Stimulated activated naive CD4-positive, alpha-beta T cell (primary cell): ENCODE measurements at places on chromosomes 6 and 20.

- DNase-seq: no peak
Observed at GRCh38 chr6:27318973-27319372, 6.9 kb upstream of the POM121L2 start.

DNA sequence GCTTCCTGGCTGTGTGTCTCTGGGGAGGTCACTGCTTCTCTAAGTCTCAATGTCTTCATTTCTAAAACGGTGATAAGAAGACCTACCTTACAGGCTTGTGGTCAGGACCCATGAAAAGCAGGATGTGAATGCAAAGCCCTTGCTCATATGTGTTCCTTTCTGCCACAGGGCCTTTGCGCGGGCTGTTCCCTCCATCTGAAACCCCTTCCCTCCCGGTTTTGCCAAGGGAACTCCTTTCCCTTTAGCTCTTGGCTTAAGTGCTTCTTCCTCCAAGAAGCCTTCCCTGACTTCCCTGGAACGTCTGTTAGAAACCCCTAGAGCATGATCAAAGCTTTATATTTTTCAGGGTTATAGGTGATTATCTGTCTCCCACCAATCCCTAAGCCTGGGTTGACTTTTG lies 147.2 kb upstream of the PTPN1 start:
- DNase-seq: no peak

GRCh38 chr6:390914-391558 lies 516 bp upstream of the IRF4 start:
- no peak for DNase-seq

- no peak for DNase-seq
Observed at GRCh38 chr6:22612236-22612635, 42.9 kb downstream of the HDGFL1 start.

- DNase-seq: no peak
Observed at GRCh38 chr6:166529586-166529985, 56.9 kb downstream of the RAMACL start.

- DNase-seq: peak; percentile 31
Observed at GRCh38 chr6:26328265-26328844, 36.6 kb upstream of the BTN3A2 start.

- no peak for DNase-seq
Observed at GRCh38 chr6:36845233-36845632, 6.0 kb upstream of the CPNE5 start.

DNA sequence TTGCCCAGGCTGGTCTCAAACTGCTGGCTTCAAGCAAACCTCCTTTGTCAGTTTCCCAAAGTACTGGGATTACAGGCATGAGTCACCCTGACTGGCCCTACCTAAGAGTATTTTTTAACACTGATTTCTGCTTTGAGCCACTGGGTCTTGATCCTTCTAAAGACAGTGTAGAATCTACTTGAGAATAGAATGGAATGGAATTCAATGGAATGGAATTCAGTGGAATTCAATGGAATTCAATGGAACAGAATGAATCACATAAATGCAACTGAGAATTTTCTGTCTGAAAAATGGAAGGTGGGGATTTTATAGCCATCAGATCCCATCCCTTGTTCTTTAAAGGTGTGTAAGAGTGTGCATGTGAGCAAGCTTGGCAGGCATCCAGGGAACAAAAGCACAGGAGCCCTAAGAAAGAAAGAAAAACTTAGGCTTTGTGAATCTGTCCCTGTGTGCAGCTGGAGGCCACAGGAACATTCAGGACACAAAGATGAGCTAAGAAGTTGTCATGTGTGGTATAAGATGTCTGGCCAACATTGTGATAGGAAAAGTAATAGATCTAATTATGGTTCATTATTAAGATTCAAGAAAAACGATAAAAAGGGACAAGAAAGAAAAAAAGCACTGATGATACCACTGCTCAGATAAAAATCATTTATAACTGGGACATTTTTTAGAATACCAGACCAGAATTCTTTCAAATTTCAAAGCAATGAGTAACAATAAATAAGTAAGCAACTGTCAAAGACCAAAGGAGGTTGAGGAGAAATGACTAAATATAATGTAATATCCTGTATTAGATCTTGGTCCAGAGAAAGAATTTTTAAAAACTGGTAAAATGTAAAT lies 681.0 kb upstream of the GJE1 start:
- no peak for DNase-seq

DNA sequence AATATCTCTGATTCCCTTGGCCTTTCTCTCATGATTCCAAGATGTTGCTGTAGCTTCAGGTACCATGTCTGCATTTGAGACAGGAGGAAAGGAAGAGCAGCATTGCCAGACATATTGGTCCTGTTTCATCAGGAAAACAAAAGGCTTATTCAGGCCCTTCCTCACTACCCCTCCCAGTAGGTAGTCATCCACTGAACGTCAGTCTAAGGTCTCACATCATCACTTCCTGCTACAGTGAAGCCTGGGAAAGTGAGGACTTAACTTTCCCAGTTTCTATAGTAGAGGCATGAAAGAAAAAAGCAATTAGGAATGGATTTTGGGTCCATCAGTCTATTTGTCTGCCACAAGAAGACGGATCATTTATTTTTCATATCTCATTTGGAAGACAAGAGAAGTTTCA lies 85.7 kb upstream of the SOX4 start:
- DNase-seq: no peak

- DNase-seq: no peak
Observed at GRCh38 chr6:41727705-41728072, 7.7 kb downstream of the TFEB start.

DNA sequence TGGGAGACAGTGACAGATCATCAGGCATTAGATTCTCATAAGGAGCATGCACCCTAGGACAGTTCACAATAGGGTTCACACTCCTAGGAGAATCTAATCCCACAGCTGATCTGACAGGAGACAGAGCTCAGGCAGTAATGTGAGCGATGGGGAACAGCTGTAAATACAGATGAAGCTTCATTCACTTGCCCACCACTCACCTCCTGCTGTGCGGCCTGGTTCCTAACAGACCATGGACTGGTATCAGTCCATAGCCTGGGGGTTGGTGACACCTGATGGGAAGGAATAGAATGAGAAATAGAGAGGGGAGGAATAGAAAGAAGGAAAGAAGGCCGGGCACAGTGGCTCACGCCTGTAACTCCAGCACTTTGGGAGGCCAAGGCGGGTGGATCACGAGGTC lies 336.8 kb upstream of the SASH1 start:
- DNase-seq: no peak
